Activated CD4-positive, alpha-beta T cell treated with anti-CD3 and anti-CD28 coated beads for 1 hour (primary cell): ENCODE measurements at places on chromosomes 3 and 15.

GRCh38 chr15:75114796-75115195 is 86.9 kb upstream of the C15orf39 start:
- no peak for DNase-seq

DNA sequence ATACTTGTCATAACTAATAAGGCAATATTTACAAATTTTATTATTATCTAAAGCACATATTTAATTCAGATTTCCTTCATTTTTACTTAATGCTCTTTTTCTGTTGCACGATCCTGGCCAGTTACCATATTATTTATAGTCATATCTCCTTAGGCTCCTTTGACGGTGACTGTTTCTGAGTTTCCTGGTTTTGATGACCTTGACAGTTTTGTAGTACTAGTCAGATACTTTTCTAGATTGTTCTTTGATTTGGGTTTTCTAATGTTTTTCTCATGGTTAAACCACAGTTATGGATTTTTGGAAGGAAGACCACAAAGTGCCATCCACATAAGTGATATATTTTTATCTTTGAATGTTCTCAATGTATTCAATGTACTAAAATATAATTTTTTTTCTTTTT is 171.0 kb upstream of the NANOGP8 start:
- no peak for DNase-seq

- DNase-seq: no peak
Observed at GRCh38 chr3:72891053-72891855, 3.4 kb downstream of the GXYLT2 start.

DNA sequence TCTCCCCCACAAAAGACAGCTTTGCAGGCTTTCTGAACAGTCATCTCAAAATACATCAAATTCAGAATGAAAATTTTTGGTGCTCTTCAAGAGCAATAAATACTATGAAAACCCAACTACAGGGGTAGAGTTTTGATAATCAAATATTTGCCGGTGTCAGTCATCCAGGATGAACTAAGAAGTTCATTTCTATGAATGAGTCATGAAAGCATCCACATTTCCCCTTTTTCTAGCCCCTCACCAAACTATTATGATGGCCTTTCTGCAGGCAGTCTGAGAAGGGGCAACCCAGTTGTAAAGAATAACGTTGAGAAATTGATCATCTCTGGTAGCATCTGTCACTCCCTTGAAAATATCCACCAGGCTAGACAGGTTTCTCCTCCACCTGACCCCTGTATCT is 3.1 kb upstream of the LPCAT4 start:
- no peak for DNase-seq

DNA sequence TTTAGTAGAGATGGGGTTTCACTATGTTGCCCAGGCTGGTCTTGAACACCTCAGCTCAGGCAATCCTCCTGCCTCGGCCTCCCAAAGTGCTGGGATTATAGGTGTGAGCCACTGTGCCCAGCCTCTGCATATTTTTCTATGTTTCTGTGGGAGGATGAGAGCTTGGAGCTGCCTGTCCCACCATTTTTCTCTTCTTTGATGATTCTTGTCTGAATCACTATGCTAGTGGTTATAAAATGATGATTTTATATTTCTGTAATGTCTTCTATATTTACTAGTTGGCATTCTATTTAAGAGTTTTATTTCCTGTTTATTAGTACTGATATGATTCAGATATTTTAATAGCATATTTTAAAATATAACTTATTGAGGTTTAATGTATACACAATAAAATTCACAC is 69.7 kb downstream of the CHCHD6 start:
- no peak for DNase-seq
